ENCODE measurements at places on chromosomes 6 and 20. TPM values are rescaled to one million over a fixed set of nuclear protein-coding genes. Genes with fewer than 3 reads are reported as not detected.

GRCh38 chr6:130313206-130313605 lies 52.6 kb upstream of the TMEM200A start:
- no peak overlapping the region for H3K27ac ChIP-seq
- H3K27me3 ChIP-seq: no peaks in the 10 kb centered on the region
- no peaks in the 10 kb centered on the region for H3K4me1 ChIP-seq

The HLA-DMB gene
- not detected for total RNA-seq

DNA sequence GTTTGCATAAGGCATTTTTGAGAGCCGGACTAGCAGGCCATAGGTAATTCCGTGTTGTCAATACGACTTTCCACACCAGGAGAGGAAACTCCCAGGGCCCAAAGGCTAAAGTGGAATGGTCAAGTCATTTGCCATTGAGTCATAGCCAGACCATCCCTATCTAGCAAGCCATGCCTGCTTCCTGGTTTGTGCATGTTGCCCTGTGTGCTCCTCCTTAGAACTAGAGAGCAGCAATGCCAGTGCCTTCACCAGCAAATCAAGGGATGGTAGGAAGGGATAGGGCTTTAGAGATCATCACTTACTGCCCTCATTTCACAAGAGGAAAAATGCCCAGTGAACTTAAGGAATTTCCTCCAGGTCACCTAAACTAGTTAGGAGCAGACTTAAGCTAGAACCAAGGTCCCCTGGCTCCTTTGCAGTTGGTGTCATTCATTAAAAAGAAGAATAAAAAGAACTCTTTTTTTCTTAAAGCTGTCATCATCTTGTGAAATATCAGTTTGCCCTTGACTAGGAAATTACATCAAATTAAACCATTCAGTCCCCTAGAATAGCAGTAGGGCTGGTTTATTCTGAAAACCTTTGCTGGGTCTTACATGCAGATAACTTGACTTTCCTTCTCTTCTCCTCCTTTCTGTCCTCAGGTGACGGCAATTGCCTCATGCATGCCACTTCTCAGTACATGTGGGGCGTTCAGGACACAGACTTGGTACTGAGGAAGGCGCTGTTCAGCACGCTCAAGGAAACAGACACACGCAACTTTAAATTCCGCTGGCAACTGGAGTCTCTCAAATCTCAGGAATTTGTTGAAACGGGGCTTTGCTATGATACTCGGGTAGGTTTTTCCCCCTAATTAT lies 7.4 kb downstream of the TNFAIP3 start:
- no peak overlapping the region for H3K4me3 ChIP-seq
- H3K27ac ChIP-seq: no peak overlapping the region
- H3K27me3 ChIP-seq: no peaks in the 10 kb centered on the region
- DNase-seq: no peak

DNA sequence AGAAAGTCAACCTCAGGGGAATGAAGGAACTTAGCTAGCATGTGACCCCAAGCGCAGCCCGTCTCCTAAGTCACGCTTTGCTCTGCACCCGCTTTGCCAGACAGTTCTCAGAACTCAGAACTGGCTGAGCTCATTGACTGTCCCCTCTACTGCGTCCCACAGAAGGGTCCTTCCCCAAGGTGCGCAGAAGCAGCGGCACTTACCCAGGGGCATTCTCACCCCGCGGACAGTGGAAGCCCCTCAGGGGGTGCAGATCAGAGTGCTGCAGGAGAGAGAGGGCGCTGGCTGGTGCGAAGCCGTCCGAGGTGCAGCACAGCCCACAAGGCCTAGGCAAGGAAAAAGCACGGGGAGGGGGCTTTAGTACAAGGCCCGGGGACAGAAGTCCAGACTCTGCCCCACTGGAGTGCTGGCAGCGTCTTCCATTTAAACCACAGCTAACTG lies 807 bp downstream of the SNHG17 start:
- H3K27me3 ChIP-seq: no peaks in the 10 kb centered on the region
- H3K36me3 ChIP-seq: peaks cover 27% of the 10 kb centered on the region
- H3K27ac ChIP-seq: peak overlapping the region; percentile 97
- H3K4me1 ChIP-seq: peaks cover 43% of the 10 kb centered on the region
- H3K4me3 ChIP-seq: peak overlapping the region; percentile 94

The CITED2 gene
- 233 TPM for total RNA-seq

GRCh38 chr6:47221565-47221964 lies 88.1 kb downstream of the TNFRSF21 start:
- H3K27me3 ChIP-seq: peaks cover 2% of the 10 kb centered on the region
- peaks cover 2% of the 10 kb centered on the region for H3K36me3 ChIP-seq
- no peak overlapping the region for H3K27ac ChIP-seq
- no peak for DNase-seq
- no peaks in the 10 kb centered on the region for H3K4me1 ChIP-seq
- no peak overlapping the region for H3K4me3 ChIP-seq

The SNAP91 gene
- total RNA-seq: 0.23 TPM

The BMP7 gene
- not detected for total RNA-seq

The CLPSL2 gene
- total RNA-seq: not detected

Measured in chondrocyte (in vitro differentiated cells).